ENCODE measurements at places on chromosomes 7 and 10.

DNA sequence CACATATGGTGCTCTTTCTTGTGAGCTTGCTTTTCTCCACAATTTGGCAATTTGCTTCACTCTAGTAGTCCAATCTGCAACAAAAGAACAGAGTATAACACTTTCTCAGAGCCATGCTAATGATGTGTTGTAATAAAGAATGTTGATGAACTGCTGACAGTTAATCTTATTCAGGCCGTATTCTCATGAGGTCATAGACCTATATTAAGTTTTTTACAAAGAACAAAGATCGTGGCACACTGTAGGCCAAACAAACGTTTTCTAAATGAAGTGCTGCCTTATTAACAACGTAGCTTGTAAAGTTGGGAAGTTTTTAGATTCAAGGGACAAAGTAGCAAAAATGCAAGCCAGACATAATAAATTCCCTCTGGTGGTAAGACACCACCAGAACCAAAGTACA is 160.1 kb downstream of the GALNT11 start:
- no peak for DNase-seq

- DNase-seq: no peak
Observed at GRCh38 chr7:155322530-155322929, 24.9 kb downstream of the INSIG1 start.

DNA sequence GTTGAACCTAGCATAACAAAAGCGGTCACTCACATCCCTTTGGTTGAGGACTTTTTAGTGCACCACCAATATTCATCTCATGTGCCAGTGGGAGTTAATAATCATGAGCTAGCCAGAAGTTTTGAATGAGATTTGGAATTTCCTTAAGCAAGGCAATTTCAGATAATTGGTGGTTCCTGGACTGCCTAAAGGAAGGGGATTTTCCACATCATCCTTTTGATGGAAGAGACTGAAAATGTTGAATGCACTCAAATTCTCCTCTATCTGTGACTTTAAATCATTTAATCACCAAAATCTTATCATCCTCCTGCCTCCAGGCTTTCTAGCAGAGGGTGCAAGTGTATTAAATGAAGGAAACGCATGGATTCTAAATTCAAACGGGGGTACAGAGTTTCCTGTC is 260.7 kb downstream of the CCDC3 start:
- no peak for DNase-seq

DNA sequence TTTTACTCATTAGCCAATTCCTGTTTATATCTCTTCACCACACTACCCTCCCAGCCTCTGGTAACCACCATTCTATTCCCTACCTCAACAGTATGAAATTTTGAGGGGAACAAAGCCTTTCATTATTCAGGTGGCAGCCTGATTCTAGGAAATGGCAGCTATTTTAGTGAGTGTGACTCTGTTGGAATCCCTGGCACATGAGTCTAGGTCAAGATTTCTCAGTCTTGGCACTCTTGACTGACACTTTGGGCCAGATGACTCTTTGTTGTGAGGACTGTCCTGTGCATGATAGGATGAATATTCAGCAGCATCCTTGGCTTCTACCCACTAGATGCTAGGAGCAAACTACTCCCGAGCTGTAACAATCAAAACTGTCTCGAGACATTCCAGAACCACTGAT is 322.8 kb upstream of the PHYHIPL start:
- no peak for DNase-seq

DNA sequence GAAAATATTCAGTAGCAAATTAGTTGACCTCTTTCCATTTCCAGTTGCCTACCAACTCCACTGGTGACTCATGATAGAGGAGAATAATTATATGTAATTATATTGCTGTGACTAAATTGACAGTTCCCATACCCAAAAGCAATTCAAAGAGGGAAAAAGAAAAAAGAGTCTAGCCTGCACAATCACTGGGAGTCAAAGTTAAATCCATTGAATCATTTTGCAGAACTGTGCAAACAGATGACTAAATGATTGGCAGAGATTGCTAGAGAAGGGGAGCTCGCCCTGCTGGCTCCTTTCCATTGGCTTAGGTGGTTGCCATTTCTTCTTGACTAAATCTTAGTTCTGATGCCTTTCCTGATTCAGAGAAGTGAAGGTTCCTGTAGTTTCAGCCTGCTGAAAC is 1228.6 kb upstream of the SORCS1 start:
- DNase-seq: no peak

DNA sequence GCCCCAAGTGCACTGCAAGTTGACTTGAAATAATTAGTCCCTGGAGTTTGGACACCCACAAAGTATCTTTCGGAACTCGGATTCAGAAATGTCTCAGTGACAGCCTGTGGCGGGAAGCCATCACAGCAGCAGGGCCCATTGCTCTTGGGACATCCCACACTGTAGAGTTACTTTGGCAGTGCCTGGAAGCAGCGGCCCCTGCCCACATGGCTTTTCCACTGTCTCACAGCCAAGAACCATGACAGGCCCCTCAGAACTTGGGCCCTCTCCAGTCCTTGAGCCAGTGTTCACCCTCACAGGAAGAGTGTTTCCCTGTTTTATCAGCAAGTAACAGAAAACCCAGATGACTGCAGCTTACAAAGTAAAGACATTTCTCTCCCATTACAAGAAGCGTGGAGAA is 477.0 kb upstream of the GALNT17 start:
- no peak for DNase-seq

DNA sequence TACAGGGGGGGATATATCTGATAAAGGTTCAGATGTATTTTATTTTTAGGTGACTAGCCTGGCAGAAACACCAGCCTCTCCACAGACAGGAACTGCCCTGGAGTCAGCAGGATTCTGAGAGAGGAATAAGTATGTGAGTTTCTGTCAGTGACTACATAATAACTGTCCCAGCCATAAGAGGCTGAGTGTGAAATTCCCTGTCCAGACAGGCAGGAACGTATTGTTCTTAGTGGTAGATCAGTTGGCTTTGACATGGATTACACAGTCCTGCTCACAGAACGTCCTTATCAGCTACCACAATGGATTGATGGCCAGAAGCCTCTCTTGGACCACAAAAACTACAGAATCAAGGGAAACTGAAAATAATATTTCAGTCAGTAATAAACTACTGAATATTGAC is 709.8 kb downstream of the PCDH15 start:
- DNase-seq: no peak

DNA sequence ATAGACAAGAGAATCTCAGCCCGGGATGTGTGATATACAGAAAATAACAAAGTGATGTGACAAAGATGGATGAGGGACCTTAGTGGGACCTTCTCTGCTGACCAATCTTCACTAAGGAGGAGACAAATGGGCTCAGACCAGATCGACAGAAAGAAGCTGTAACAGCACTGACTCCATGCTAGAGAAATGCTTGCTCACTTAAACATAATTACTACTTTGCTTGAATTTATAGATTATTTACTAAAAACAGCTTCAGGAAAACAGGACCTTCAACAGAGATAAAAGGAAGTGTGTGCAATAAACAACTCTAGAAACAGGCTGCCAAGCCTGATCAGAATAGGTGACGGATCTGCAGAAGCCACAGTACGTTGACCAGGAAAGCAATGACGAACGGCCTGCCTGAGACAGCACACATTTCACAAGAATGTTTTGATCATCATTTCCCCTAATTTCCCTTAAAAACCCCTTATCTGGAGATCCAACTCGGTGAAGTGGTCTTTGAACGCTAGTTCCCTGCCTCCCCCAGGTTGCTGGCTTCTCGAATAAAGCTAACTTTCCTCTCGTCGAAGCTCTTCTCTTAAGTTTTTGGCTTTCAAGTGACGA is 98.4 kb upstream of the STEAP1B start:
- no peak for DNase-seq

GRCh38 chr7:93799750-93800357 is 90.7 kb downstream of the TFPI2 start:
- DNase-seq: no peak

DNA sequence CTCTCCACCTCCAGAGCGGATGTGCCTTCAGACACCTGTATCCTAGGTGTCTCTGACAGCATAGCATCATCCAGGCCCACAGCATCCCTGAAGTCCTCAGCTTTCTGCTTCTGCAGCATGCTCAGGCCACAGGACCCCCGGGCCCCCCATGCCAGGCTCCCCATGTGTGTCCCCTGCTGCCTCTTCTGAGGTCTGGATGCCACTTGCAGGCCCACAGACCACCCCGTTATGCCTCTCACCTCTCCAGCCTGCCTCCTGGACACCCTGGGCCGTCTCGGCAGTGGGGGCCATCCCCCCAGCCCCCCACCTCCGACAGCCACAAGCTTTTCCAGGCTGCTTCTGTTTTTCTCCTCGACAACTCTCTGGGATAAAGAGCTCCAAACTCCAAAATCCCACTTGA is 84.4 kb downstream of the WNT2 start:
- DNase-seq: no peak

DNA sequence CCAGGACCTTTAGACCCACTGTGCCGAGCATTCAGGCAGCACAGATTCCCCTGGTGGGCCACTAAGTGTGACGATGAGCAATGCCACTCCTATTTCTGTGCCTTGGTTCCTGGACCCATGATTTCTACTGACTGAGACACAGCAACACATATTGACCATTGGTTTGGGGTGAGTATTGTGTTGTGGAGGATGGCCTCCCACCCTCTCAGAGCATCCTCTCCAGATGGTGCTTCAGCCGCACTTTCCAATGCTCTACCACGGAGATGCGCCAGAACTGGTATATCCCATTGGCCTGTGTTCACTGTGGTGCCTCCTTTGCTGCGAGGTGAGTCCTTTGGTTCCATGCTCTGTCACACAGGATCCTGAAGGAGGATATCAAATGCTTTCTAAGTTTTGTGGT is 10.1 kb upstream of the GDF10 start:
- DNase-seq: no peak

- no peak for DNase-seq
Observed at GRCh38 chr10:108411206-108411605, 1246.7 kb upstream of the SORCS1 start.

DNA sequence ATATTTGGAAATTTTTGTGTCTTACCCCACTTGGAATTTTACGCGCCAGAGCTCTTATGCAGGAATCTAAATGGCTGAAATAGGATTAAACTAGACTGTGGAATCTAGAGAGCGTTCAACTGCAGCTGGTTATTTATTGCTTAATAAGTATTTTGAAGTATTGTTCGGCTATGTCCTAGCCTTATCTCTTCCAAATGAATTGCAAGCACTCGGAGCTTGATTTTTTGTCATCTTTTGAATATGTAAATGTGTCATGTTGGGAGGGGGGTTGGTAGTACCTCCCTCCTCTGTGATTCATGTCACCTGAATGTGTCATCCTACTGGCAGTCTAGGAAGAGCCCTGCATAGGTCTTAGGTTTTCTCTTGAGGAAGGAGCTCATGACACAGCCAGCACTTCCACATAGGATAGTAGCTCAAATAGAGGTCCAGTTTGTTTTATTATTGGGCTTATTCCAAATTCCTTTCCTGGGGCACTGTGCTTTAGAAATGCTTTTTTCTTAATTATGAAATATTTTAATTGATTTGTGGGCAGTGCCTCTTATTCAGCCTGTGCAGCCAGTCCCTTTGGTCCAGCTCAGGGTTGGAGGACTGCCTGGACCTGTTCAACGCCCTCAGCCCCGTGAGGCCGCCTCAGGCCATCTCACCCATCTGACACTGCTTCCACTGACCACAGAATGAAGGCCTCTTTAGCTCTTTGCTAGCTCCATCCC is 22.5 kb upstream of the TRIL start:
- DNase-seq: no peak

DNA sequence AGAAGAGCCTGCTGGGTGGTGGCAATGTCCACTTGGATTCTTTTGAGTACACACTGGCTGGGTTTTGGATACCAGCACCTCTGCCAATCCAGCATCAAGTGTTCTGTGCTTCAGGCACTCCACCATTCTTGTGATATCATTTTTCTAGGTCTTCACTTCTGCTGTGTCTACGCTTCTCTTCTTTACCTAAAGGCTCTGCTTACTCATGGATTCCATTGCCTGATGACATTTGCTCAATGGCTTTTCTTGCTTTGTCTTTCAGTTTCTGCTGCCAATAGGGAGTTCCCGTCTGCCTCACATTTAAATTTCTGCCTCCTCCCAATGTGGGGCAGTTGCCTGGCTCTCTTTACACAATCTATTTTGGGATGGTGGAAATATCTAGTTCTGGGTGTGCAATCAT is 12.7 kb upstream of the PAPSS2 start:
- DNase-seq: no peak

Measured in CD4-positive, alpha-beta T cell treated with Interferon gamma for 1 hour (primary cell).